ENCODE measurements at places on chromosomes 6 and 20.

DNA sequence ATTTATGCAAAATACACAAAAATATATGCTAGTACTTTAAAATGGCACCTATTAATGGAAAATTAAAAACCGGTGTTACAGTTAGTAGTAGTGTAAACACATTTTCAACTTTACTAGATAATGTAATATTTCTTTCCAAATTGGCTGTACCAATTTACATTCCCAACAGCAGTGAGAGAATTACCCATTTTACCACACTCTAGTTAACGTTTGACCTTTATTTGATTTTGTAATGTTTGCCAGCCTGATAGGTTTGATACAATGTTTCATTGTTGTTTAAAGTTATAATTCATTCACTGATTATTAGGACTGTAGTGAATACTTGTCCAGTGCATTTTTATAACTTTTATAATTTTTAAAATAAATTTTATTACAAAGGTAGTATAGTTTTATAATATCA is 182.1 kb downstream of the EYA4 start:
- DNase-seq: no peak

GRCh38 chr20:57872816-57873409 is 163.1 kb upstream of the PMEPA1 start:
- DNase-seq: no peak

DNA sequence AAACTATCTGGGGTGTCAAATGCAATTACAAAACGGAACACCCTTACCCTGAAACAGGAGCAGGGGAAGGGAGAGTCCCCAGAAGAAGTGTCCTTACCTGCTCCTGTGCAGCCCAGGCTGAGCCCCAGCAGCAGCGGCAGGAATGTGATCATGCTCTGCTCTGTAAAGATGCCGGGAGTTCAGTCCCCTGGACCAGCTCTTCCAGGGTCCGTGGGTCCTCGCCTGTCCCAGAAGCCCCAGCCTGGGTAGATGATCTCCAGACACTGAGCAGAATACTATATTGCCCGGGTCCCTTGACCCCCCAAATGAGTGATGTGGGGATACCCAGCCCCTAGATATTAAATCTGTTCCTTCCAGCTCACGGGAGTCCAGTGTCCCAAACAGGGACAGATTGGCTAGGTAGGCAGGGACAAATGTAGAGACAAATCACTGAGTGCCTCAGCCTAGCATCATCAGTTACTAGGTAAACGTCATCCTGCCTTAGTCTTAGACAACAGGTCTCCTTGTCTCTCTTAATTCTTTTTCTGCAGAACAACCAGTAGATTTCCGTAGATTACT is at the start of gene HLA-DMB:
Gene HLA-DMB, minus strand, starts transcription at position 373 of the 558 bp plus-strand sequence. Its CDS starts 221 bp downstream, at position 152.
- peak; percentile 15 for DNase-seq

DNA sequence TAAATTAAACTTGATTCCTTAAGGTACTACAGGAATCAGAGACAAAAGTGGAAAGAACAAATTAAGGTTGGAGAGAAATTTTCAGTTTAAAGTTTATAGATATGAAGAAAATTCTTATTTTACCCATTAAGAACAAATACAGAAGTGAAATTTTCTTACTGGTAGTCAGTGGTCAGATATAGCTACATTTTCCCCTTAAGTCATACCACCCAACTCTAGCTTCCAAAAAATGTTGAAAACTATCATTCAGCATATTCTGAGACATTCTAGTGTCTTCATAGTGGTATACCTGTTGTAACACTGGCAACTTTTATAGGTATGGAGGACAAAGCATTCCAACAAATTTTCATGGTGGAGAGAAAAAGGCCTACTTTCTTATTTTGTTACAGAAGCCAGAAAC is 15.6 kb upstream of the SUMO4 start:
- DNase-seq: no peak

- no peak for DNase-seq
Observed at GRCh38 chr20:35104685-35105295, 12.2 kb upstream of the TRPC4AP start.

GRCh38 chr20:63926298-63926697 is 29.9 kb downstream of the UCKL1 start:
- DNase-seq: no peak

GRCh38 chr20:48782901-48783308 is 44.9 kb downstream of the PREX1 start:
- DNase-seq: no peak

GRCh38 chr6:146997062-146997461 is 207.2 kb upstream of the STXBP5 start:
- no peak for DNase-seq

GRCh38 chr6:7954477-7955200 is 44.1 kb upstream of the TXNDC5 start:
- DNase-seq: no peak

DNA sequence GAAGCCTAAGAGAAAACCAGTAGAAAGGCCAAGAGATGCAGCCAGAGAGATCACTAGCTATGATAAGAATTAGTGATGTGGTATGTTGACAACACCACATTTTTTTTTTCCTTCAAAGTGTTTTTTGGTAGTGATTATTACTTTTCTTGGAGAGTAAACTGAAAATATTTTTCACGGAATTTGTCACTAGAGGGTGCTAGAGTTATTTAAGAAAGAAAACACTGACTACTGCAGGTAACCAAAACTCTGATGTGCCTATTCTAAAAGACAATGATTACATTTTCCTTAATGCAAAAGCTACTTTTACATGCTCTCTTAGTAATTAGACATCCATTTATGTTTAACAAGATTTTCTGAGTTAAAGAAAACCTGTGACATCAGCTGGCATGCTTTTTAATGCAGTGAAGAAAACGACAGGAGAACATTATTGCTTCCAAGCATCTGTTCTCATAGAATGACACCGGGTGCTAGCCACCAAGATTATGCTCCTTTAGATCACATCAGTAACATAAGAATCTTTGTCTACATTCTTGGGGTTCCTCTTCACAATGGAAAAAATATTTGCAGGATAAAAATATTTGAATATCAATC is 28.8 kb downstream of the RWDD2A start:
- DNase-seq: no peak

DNA sequence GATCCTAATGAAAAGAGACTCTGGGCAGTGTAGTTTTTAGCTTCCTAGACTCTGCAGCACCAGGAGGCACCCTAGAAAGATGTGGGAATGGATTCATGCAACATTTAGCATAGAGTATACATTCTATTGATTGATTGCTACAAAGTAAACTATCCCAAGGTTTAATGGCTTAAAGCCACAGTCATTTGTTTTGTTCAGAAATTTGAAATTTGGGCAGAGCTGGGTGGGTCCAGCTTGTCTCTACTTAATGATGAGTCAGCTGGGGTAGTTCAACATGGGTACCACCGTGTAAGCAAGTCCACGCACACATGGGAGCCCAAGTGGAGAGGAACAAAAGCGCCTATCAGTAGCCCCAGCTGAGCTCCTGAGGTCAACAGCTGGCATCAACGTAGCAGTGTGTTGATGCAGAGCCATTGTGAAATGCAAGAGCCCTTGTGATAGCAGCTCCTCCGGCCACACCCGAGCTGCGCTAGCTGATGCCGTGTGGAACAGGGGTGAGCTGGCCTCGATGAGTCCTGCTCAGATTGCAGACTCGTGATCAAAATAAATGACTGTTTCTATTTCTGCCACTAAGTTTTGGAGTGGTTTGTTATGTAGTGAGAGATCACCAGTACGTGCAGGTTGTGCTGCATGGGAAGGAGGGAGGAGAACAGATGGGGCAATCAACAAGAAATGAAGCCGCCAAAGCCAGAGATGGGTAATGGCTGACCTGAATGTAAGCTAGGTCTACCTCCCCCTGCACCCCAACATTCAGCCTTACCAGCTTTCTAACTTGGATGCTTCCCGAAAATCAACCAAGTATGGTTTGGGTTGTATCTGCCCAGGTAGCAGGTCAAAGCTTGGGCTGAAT is 45.7 kb upstream of the TRAF3IP2 start:
- no peak for DNase-seq

GRCh38 chr6:109381061-109381746 is 1.1 kb downstream of the CD164 start:
- no peak for DNase-seq

DNA sequence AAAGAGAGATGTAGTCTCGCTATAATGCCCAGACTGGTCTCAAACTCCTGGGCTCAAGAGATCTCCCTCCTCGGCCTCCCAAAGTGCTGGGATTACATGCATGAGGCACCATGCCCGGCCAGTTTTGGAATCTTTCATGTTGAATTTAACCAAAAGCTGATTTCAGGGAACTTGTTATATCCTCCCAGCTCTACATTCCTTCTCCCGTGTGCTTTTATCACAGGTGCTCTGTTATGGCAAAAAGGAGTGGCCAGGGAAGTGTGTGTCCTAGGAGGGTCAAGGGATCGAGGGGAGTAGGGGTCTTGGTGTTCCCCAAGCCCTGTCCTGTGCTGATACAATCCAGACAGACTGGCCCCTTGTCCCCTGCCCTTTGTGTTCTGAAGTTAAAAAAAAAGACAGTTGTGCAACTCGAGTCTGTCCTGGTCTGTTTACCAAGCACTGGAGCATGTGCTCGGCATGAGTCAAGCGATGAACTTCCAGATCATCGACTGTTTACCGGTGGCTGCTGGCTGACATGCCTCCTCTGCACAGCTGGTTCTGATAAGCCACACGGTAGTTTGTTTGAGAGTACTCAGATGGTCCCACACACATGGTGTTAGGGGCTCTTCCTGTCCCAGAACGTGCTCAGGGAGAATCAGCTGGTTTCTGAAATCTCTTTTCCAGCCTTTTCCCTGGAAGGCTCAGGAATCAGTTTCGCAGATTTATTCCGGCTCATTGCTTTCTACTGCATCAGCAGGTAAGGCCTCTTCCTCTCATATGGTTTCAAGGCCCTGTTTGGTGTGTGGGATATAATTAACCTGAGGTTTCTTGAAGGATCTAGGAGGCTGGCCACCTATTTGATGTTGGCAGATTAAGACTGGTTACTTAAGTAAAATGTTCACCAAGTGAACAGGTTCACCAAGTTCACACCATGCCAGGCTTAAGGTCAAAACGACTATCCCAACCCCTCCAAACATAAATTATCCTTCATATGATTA is 52.6 kb upstream of the NAA20 start:
- DNase-seq: no peak

DNA sequence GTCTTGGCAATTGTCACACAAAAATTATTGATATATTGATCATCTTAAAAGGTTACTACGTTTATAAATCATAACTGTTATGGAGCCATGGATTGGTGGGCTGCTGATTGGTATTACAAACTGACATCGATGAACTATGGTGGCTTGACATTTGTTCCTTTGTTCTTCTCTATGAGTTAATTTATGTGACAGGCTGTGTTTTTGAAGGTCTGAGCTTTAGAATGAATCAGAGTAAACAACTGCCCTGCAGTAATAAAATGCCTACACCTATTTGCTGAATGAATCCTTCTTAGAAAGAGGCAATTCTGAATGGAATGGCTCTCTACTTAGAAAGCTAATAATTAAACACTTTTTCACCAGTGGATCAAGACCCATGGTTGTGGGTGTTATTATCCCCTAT is 506.3 kb upstream of the SPTLC3 start:
- DNase-seq: no peak

- DNase-seq: no peak
Observed at GRCh38 chr6:41356825-41357224, 21.4 kb downstream of the NCR2 start.

GRCh38 chr20:52434041-52434425 is 242.5 kb upstream of the ZFP64 start:
- no peak for DNase-seq

DNA sequence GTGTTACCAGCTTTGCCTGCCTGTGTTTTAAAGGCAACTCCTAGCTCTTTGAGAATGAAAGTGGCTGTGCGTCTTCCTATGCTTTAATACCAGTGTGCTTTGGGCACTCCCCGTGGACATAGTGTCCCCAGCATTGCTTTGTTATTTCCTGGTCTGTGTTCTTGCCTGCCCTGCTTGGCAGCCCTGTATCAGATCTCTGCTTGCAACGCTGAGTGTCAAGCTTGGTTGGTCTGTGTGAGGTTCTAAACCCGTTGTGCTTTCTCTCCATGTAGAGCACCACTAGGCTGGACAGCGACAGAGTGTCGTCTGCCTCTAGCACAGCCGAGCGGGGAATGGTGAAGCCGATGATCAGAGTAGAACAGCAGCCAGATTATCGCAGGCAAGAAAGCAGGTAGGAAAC is 80.2 kb downstream of the AFDN start:
- DNase-seq: no peak

GRCh38 chr6:14703586-14703985 is 542.3 kb upstream of the JARID2 start:
- DNase-seq: no peak

DNA sequence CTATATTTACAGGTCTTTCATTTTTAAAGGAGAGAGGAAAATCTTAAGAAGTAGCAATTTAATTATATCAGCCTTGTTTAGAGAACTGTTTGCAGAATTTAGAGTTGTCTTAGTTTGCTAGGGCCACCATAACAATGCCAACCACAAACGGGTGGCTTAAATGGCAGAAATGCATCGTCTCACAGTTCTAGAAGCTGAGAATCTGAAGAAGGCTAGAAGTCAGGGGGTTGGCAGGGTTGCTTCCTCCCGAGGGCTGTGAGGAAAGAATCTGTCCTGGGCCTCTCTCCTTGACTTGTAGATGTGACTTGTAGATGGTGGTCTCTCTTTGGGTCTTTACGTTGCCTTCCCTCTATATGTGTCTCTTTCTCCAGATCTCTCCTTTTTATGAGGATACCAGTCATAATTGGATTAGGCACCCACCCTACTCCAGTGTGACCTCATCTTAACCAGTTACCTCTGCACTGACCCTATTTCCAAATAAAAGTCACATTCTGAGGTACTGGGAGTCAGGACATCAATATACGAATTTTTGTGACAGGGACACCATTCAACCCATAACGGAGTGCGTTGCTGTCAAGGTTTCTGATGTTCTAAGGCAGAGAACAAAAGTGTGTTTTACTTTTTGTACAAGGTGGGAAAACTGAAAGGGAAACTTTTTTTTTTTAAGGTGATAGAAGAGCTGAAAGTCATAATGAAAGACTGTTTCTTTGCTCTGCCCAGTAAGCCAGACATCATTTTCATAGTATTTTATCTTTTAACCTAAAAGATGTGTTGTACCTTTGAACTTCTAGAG is 84.4 kb downstream of the SAMD3 start:
- DNase-seq: no peak

- no peak for DNase-seq
Observed at GRCh38 chr6:80658926-80659325, 552.5 kb downstream of the BCKDHB start.

- DNase-seq: no peak
Observed at GRCh38 chr6:112030961-112031660, 22.8 kb upstream of the CCN6 start.

DNA sequence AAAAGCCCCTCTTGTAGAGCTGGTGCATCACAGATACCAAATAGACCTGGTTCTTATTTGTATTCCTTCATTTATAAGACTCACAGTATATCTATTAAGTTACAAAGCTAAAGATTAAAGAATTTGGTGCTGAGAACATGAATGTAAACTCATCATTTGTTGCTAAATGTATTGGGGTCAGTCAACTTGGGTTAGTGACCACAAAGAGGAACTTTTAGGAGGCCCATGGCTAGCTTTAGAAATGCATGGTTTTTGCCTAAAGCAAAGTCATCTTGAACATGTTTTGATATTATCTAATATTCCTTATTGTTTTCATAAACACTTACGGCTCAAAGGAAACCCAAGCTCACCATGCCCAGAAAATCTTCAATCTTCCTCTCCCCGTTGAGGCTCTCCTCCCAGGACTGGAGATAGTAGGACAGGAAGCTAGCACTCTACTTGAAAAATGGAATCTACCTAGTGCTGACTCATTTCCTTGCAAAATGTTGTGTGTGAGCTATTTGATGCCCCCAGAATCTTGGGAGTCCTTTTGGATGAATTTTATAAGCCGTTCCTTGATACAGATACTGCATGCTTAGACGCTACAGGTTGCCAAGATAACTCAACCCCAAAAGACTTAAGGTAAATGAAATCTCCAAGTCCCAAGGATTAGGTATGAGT is 121.4 kb downstream of the BMP2 start:
- DNase-seq: no peak

GRCh38 chr20:25037288-25038102 is 20.4 kb downstream of the ACSS1 start:
- no peak for DNase-seq

All from stimulated activated CD8-positive, alpha-beta memory T cell treated with anti-CD3 and anti-CD28 coated beads, Interleukin-15, amount 100 ng/mL, for 48 hours (primary cell).